ENCODE measurements at places on chromosomes 2 and 18.
A peak's percentile ranks its signal among the peaks of the same experiment; 100 is the strongest.

- no peak for DNase-seq
These were observed 21.2 kb downstream of the ODC1 start for GRCh38 chr2:10426726-10427617.

GRCh38 chr18:27619906-27620305, 434.8 kb upstream of the CHST9 start:
- no peak for DNase-seq

DNA sequence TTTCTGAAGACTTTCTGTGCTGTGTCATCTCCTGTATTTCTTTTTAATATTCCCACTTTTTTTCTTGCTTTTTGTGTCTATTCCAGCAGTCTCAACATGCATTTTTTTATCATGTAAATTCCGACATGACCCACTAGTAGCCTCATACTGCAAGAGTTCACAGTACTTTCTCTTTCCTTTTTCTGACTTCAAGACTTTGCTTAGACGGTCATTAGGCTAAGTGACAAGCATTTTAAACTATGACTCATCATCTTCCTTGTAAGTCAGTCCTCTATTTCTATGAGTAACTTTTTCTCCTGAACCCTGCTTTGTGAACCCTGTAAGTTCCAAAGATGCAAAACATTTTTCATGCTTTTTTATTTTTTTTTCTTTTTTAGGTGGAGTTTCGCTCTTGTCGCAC, 381.2 kb downstream of the TXNL1 start:
- no peak for DNase-seq

DNA sequence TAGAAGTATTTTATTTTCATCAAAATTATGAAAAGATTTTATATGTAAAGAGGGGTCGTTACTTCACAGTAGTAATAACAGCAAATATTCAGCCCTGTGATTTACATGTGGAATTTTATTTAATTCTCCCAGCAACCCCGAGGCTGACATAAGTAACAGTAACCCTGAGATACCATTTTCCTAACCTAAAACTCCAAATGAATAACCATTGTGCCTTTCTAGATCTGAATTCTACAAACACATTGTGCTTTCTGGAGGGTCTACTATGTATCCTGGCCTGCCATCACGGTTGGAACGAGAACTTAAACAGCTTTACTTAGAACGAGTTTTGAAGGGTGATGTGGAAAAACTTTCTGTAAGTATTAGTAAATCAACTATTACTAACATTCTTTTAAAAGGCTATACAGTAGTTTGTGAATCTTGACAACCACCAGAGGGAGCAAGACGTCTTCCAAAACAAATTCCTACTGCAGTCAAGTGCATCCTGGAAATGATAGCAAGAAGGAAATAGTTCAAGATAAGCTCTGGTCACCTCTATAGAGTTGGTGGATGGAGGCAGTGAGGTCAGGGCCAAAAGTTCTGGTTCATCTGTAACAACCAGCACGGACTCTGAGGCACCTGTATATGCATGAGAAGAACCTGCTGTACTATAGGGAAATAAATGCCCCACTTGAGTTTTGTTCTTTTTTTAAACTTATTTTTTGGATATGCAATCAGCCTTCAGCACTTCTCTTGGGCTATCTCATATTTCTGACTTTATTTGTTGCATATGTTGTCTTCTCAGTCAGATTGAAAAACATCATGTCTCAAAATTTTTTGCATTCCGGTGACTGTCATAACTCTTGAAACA, 37.4 kb downstream of the ACTR2 start:
- DNase-seq, result peak; percentile 89

DNA sequence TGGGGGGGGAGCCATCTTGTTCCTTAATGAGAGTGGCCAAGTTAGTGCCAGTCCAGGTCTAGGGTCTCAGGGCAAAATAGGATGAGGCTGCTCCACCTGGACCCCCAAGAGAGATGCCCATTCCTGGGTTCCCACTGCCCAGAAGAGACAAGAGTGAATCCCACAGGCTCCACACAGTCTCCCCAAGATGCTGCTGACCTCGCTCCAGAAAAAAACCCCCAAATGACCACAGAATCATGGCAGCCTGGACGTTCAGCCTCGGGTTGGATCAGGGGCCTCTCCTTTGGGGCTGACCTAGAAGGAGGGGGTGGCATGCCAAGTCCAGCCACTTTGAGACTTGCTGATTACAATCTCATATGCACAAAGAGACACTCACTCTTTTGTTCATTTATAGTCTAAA, 25.1 kb downstream of the STAT1 start:
- no peak for DNase-seq

DNA sequence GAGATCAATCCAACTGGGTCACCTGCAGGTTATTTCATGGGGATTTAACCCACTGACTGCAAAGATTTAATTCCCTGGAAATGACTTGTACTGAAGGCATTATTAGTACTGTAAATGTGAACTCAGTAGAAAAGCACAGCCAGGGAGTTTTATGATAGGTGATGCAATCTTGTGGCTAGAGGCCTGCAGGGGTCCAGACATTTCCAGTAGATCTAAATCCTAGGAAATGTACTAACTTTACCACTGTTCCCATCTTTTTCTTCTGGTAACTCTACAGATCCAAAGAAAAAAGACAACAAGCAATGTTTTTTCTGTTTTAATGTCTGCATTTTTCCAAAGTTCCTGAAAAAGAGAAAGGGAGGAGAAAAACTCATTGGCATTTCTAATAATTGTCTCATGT, 500.1 kb downstream of the ARHGAP15 start:
- peak; percentile 1 for DNase-seq

- peak; percentile 98 for DNase-seq
These were observed 163.2 kb upstream of the TWIST2 start for GRCh38 chr2:238684362-238685326.

- peak; percentile 40 for DNase-seq
These were observed 49.5 kb downstream of the SPRED2 start for GRCh38 chr2:65382776-65383357.

DNA sequence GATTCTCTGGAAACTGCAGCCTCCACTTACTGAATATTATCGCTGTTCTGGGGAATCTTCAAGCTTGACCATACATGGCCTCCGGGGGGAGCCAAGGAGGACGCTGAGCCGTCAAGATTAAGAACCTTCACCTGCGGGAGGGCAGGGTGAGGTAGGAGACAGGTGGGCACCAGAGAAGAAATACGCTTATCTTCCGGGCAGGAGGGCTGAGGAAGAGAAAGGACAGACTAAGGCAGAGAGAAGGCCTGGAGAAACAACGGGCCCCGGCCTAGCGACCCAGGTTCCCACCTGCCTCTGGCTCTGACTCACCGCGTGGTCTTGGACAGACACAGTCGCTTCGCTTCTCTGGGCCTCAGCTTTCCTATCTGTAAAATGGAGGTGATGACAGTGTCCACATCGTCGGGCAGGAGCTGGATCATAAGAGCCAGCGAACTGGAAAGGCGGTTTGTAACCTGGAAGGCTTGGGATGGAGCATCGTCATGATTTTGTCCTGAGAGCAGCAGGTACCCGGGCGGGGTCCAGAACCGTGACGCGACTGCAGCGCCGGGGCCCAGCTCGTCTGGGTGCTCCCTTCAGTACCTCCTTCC, 659 bp downstream of the ZNF142 start:
- peak; percentile 8 for DNase-seq

- peak; percentile 96 for DNase-seq
These were observed 15.6 kb upstream of the ASAP2 start for GRCh38 chr2:9191041-9191481.

- peak; percentile 83 for DNase-seq
These were observed 4.6 kb downstream of the MAP3K20 start for GRCh38 chr2:173079973-173080860.

DNA sequence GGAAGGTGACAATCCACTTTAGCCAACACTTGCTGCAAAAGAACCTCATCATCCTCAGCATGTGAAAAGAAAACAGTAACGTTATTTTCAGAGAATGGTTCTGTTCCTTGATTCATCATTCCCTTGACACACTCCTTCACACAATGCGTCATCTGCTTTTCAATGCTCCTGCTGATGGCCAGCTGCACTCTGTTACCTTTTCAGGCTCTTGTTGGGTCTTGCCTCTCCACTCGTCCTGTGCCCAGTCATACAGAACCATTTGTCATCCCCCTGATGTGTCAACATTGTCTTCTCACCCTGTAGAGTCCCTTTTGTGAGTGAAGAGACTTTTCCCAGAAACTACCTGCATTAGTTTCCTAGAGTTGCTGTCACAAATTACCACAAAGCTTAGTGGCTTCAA, 12.2 kb upstream of the DTNA start:
- no peak for DNase-seq

DNA sequence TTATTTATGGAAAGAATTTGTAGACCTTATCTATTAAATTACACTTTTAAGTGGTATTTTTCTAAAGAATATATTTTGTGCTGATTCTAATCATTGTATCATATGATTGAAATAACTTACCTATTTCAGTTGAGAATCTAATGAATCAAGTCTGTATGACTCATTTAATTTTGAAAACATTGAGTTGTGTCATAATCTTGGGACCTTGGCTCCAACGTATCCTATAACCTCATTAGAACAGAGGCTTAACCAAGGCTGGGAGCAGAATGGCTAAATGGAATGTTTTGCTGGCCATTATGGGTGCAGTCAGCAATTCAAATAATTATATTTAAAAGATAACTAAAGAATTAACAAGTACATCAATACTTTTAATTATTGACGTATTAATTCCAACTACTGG, 19.6 kb upstream of the GULP1 start:
- no peak for DNase-seq

GRCh38 chr18:13136904-13137669, 81.5 kb upstream of the LDLRAD4 start:
- DNase-seq, result no peak

DNA sequence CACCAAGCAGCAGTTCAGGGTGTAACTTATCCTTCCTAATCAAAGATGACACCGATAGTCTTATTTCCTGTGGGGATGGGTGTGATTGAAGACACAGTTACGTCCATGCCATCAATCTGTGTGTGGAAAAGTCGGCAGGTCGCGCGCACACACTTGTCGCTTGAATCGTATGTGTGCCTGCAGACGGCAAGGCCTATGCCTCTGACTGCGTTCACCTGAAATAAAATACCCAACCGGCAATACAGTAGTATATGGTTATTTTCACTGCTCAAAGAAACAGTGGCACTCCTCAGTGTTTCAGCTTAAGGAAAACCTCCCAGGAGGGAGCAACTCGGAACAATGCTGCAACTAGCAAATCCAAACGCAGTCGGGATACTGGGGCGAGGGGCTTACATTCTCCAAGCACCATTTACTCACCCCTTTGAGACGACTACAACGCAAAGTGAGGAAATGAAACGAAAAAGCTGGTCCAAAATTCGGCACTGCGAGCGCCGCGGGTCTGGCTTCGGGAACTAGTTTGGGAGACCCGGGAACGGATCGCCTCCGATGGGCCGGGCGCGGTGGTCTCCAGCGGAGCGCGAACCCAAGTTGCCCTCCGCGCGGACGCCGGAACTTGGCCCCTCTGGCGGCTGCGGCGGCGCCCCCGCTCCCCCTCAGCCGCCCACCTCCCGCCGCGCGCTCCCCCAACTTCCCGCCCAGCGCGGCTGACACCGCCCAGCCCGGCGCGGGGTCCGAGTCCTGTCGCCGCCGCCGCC, 675 bp downstream of the PRKD3 start:
- no peak for DNase-seq

DNA sequence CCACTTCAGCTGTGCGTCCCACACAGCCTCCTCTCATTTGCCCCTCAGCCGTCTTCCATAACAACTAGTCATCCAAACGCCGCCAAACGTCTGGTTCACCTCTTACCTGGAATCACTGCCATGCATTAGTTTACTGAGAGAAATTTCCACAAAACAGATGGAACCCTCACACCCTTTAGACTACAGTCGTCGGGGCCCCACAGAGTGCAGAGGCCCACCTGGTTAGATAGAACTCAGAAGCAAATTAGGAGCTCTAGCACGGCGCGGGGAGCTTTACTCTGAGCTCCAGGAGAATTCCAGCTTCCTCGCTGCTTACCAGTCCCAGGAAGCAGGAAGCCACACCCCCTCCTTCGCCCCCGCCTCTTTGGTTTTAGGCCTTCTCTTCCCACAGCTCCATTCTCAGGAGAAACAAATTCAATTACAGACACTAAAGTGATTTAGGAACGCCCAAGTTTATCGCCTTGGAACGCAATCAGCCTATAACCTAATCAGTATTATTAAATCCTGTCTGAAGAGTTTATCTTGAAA, 9.4 kb downstream of the RNU2-63P start:
- DNase-seq, result no peak

GRCh38 chr2:128388499-128388941, 69.9 kb upstream of the HS6ST1 start:
- DNase-seq, result no peak

GRCh38 chr18:13910501-13910900, 4.8 kb downstream of the MC2R start:
- no peak for DNase-seq

DNA sequence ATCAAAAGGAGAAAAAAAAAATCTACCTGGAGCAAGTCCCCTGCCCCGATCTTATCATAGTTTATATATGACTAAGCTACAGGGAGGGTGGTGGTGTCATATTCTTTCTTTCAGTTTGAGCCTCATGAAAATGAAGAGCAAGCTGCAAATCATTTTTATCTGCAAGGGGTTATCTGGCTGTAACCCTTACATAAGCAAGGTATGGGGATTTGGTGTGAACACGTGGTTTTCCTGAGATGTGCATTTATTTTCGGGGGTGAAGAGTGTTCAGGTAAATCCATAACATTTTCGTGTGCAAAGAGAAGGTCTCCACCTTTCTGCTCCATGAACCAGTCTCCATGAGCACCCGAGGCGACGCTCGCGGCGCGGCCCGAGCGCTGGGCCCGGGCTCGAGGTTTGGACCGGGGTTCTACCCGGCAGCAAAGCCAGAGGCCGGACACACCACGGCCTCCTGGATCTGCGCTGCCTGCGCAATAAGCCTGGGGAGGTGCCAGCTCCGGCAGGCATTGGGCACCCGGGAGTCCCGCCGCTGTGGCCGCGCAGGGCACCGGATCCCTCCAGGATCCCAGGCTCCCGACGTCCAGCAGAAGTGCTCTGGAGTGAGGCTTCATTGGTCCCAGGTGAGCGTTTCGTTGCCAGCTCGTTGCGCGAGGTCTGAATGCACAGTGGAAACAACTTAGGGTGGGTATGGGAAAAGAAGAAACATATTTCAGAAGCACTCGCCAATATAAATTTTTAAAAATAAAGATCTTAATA, 36.1 kb upstream of the GPD2 start:
- peak; percentile 73 for DNase-seq

- no peak for DNase-seq
These were observed at the start of gene NYAP2 for GRCh38 chr2:225399504-225399903. TSS of gene NYAP2 (plus strand) at chr2:225399710. CDS start at chr2:225408881, 9,171 bp downstream.

DNA sequence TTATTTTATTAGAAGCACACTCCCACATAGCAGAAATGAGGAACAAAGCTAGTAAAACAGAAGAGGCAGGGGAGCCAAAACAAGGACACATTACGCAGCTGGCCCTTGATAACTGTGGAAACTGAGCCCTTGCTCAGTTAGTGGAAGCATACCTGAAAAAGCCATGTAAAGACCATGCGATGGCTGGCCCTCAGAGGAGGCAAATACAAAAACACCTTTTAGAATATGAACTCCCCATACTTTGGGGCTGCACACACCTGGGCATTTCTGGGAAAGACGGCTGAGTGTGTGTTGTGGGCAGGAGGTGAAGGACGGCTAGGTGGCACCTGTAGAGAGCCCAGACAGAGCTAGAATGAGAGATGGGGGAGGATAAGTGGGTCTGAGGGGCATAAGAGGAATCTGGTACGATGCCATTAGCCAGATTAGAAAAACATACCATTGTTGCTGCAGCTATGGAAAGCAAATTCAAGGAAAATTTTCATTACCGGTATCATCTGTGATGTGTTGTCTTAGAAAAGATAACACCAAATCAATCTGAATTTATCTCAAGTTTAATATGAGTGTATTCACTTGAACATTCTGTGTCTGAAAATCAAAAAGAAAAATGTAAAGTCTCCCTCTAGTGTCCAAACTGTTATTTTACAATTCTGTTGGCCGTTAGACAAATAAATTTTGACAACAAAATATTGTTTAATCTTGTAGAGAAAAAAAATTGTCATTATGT, 45.2 kb upstream of the SULT1C3 start:
- no peak for DNase-seq

- DNase-seq, result peak; percentile 66
These were observed 650.1 kb downstream of the SLC4A3 start for GRCh38 chr2:220277445-220277975.

Measured in fibroblast of the conjunctiva (primary cell).